NCI-H526 treated with DMSO at 0.1 percent for 48 hours (cell line): ENCODE measurements at places on chromosomes 6 and 20.

- DNase-seq, result no peak
Observed at GRCh38 chr20:25288291-25289181, 40.7 kb downstream of the PYGB start.

DNA sequence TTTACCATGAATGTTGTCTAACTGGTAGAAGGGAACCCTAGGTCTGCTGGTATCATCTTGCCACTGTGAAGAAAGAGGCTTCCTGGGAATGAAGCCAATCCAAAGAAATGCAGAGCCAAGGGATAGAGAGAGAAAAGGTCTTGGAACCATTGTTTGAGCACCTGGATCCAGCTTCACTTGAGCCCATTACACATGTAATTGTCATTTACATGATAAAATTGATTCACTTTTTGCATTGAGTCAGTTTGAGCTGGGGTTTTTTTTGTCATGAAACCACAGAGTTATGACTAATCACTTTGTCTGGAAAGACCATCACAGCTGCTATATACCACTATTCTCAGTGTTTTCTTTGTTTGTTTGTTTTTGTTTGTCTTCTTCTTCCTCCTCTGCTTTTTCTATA lies 112.3 kb downstream of the CBLN4 start:
- DNase-seq, result no peak

DNA sequence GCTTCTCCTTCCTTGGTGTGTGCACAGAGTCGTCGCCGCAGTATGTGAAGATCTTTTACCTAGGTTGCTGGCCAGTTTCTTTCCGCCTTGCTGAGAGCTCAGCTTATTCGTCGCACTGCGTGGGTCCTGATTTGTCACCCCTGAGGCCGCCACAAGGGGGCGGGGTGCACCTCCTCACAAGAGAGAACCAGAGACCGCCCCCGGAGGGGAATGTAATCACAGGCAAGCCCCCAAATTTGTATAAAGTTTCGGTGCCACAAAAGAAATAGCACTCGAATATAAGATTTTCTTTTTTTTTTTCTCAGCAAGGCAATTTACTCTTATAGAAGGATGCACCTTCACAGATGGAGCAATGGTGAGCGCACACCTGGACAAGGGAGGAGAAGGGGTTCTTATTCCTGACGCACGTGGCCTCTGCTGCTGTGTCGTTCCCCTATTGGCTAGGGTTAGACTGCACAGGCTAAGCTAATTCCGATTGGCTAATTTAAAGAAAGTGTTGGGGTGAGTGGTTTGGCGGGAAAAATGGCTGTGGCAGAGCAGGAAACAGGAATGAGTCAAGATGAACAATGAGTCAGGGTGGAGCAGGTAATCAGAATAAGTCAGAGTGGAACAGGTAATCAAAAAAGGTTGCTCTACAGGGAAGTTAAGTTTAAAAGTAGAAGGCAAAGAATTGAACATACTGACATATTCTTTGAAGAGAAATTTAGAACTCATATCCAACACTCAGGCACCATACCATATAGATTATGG lies 19.5 kb downstream of the NCOA3 start:
- no peak for DNase-seq

DNA sequence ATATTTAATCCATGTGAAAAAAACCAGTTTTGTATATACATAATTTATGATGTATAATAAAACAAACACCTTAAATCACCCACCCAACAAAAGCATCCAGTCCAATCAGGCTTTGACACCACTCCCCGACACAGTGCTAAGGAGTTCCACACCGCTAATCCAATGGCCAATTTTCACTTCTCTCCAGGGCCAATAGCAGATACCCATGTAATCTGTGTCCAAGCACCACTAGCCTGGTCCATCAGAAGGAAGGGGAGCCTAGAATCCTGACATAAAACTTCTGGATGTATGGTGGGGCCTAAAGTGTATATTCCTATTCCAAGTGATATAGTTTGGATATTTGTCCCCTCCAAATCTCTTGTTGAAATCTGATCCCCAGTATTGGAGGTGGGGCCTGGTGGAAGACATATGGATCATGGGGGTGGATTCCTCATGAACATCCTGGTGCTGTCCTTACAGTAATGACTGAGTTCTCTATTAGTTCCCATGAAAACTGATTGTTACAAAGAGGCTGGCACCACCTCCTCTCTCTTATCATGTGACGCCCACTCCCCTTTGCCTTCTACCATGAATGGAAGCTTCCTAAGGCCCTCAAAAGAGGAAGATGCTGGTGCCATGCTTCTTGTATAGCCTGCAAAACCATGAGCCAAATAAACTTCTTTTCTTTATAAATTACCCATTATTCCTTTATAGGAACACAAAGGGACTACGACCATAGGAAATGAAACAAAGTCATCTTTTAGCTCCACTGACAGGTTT lies 20.8 kb downstream of the RALGAPA2 start:
- DNase-seq, result no peak

DNA sequence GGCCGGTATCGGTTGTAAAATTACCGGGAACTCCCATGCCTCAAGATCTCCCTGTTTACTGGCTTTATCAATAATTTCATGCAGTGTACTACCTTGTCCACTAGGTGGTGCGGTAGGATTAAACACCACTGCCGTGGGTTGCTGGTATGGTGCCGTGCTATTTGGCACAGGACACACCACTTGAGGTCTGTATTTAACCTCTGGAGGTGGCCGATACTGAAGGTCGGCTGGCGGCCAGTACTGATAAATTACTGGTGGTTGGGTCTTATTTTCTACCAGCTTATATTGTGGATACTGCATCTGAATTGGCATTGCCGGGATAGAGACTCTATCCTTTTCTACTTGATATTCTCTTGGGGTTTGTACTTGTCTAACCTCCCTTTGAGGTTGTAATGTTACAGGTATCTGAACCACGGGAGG lies 14.3 kb upstream of the PTCRA start:
- DNase-seq, result peak; percentile 68

DNA sequence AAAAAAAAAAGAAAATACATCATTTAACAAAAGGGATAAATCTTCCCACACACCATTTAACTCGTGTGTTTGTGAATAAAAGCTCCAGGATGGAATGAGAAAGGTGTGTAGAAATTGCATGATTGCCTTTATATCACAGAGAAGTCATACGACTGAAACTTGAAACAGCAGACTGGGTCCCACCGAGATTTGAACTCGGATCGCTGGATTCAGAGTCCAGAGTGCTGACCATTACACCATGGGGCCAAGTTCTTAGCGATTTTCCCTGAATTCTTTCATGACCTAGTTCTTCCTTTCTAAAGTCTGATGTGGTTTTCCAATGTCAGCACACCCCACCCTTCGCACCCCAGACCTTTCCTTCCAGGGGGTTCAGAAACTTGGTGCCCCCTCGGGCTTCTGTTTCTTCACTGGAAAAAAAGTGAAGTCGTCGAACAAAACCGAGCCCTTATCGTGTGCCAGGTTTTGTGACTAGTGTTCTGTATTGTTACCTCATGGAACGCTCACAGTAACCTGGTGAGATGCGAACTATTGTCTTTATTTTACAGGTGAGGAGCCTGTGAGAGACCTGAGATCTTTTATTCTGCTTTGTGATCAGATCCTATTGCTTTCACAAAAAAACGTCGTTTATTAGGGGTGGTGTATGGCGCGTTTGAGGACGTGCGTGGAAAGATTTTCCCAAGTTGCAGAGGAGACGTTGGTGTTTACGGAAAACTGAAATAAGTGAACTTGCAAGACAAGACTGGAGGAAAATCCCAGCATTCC lies 120.8 kb downstream of the OR2B2 start:
- peak; percentile 61 for DNase-seq

DNA sequence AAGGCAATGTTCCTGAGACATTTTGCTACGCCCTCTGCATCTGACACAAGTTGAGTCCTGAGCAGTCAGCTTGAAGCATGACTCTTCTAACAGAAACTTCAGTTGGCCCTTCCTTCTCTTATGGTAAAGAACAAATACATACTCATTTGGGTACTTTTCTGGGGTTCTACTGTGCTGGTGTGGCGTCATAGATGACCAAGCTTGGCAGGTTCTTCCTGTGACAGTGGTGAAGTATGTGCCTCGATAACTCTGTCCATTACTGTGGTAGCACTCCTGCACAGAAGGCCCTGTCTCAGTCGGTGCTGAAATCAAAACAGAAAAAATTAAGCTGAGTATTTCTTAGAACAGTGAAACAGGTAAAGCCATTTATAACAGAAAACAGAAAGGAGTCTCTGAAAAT lies 152.5 kb downstream of the SLC22A3 start:
- DNase-seq, result no peak

DNA sequence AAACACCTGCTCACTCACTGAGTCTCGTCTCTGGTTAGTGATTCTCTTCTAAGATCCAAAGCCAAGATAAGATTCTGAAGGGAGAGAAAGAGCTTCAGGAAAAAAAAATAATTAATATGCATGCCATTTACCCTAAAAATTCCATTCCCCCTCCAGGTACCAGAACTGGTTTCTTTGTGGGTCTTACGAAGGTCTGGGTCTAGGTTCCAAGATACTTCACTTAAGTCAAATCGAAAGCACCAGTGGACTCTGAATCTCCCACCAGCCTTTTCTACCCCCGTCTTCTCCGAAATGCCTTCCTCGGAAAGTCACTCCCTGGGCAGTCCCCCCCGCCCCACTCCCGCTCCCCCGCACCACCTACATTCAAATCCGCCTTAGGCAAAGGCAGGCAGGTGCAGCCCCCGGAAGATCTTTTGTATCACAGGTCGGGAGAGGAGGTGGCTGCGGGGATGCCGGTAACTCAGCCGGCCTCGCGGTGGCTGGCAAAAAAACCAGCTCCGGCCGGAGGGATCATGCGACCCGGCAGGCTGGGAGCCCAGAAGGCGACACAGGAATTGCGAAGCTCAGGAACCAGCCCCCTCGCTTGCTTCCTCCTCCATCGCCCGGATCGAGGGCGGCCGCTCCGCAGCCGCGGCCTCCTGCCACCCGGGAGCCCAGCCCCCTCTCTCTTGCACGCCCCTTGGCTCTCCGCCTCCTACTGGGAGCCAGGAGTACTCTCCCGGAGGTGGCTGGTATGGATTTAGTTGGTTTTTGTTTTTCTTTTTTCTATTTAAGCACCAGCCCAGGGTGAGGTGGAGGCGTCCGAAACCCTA lies at the start of gene BCL2L1:
Gene BCL2L1 (minus strand): TSS at position 612 of the 812 bp plus-strand sequence. CDS start 650 bp downstream, outside the sequence.
- peak; percentile 85 for DNase-seq

DNA sequence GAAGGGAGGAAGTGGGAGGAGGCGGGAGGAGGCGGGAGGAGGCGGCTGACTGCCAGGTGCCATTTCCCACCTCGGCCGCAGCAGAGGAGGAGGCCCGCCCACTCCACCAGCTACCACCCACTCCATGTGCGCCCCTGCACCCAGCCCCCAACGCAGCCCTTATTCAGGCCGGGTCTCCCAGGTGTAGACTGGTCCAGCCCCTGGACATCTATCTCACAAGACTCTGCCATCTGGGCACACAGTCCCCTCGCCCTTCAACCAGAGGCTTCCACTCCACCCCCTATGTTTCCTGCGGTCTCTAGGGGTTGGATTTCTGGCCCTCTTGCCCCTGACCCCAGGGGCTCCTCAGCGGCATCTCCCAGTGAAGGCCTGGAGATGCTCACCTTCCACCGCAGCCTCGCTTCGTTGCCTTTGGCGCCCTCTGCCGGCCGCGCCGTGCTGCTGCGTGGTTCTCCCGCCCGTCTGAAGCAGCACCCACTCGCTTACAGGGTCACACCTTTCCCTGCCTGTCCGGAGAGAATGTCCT lies 32.6 kb upstream of the FAM83D start:
- DNase-seq, result peak; percentile 54

- no peak for DNase-seq
Observed at GRCh38 chr6:140130074-140130473, 755.6 kb upstream of the CITED2 start.

- no peak for DNase-seq
Observed at GRCh38 chr20:12058216-12058615, 140.5 kb downstream of the BTBD3 start.

- DNase-seq, result no peak
Observed at GRCh38 chr6:86723151-86723550, 214.2 kb upstream of the HTR1E start.

DNA sequence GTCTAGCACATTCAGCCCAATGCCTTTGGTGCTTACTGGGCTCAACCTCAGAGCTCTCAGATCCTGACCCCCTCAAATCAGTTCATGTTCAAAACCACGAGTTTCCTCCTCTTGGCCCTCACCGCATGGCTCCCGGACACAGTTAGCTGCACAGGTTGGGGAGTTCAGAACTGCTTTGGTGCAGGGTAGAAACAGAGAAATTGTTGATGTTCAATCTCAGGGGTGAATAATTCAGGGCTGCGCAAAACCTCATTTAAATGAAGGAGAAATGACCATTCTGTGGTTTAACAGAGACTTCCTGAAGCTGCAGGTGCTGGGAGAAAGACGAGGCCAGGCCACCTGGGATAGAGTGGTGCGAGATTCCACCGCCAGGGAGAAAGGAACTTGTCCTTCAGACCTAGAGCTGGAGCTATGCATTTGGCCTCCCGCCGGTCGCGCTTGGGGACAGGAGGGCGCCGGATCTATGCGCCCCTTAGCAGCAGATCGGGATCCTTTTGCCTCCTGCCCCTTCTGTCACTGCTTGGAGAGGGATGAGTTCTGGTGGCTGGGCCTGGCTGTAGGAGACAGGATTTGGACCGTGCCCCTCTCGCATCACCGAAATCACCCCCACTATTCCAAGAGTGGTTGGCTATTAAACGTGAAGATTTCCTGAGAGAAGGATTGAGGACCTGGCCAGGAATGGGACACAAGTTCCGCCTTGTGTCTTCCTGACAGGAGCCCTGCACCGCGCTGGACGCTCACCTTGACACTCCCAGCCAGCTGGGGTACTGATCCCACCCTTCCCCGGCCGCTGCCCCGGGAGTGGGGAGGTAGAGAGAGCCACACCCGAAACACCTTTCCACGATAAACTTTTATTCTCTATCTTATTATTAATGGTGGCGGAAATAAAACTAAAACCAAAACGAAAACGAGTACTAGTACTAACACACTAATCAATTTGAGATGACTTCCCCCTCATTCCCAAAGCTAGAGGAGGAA lies 767 bp upstream of the PAX1 start:
- DNase-seq, result no peak

- DNase-seq, result peak; percentile 88
Observed at GRCh38 chr20:62832212-62832922, 15.5 kb downstream of the COL9A3 start.

- DNase-seq, result no peak
Observed at GRCh38 chr6:42315259-42315990, 97.8 kb upstream of the MRPS10 start.

- no peak for DNase-seq
Observed at GRCh38 chr6:13457577-13457976, 29.8 kb downstream of the GFOD1 start.

GRCh38 chr6:142942238-142942637 lies 2.7 kb downstream of the HIVEP2 start:
- DNase-seq, result no peak

GRCh38 chr6:158069800-158070195 lies 88.1 kb downstream of the SYNJ2 start:
- no peak for DNase-seq

GRCh38 chr20:32229251-32229747 lies 21.6 kb downstream of the POFUT1 start:
- no peak for DNase-seq
